H1 (cell line): ENCODE measurements at places on chromosomes 16 and 17. TPM values are rescaled to one million over a fixed set of nuclear protein-coding genes. Genes with fewer than 3 reads are reported as not detected.

Gene PYDC1
- total RNA-seq, result 3.0 and 3.5 TPM in 2 replicates

Gene CDRT4
- 1.4 and 2.6 TPM in 2 replicates for total RNA-seq

Gene GRAP
- total RNA-seq, result 0.24 and 0.29 TPM in 2 replicates

DNA sequence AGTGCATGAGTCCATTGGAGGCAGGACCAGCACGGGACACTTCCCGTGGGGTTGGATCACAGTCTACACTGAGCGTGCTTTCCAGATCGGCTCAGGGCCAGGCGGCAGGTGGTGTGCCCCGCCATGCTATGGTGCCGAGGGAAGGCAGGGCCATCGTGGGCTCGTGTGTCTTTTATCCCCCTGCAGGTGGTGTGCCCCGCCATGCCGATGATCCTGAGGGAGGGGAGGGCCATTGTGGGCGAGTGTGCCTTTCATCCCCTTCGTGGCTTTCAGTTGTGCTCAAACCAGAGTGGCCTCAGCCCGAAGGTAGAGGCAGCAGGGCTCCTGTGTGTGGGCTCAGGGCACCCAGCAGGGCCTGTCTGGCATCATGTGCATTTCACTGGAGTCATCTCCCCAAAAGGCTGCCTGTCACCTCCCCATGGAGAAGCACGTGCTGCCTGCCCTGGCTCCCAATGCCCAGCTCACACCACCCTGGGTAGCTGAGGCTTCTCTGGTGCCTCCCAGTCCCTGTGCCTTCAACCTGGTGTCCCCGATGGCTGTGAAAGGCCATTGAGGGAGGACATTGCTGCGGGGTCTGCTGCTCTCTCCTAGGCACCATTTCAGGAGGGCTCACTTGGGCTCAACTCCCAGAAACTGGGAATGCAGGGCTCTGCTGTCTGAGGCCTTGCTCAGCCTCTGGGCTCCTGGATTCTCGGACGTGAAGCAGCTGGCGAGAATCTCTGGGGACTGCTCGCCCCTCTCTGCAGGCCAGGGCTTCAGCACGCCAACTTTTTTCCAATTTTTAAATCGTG is 207.6 kb downstream of the NPIPB11 start:
- no peaks in the 10 kb centered on the region for H3K36me3 ChIP-seq
- H3K27ac ChIP-seq, result no peak overlapping the region
- DNase-seq, result peak; percentile 39
- no peaks in the 10 kb centered on the region; the same call in 1 of the 2 replicates for H3K27me3 ChIP-seq

- no peaks in the 10 kb centered on the region for H3K27me3 ChIP-seq
- H3K36me3 ChIP-seq, result no peaks in the 10 kb centered on the region
- no peak overlapping the region for H3K27ac ChIP-seq
- DNase-seq, result no peak
- no peaks in the 10 kb centered on the region; the same call in 1 of the 2 replicates for H3K4me1 ChIP-seq
- no peak overlapping the region for H3K4me3 ChIP-seq
Measured at GRCh38 chr16:31271621-31272190, 11.9 kb downstream of the ITGAM start.

GRCh38 chr16:61296814-61297213 is 739.4 kb downstream of the CDH8 start:
- H3K4me3 ChIP-seq, result no peak overlapping the region
- no peaks in the 10 kb centered on the region for H3K27me3 ChIP-seq
- DNase-seq, result no peak
- H3K36me3 ChIP-seq, result no peaks in the 10 kb centered on the region
- H3K4me1 ChIP-seq, result peaks cover 2% of the 10 kb centered on the region; the same call in 1 of the 2 replicates
